ENCODE measurements at places on chromosomes 2 and 18.

DNA sequence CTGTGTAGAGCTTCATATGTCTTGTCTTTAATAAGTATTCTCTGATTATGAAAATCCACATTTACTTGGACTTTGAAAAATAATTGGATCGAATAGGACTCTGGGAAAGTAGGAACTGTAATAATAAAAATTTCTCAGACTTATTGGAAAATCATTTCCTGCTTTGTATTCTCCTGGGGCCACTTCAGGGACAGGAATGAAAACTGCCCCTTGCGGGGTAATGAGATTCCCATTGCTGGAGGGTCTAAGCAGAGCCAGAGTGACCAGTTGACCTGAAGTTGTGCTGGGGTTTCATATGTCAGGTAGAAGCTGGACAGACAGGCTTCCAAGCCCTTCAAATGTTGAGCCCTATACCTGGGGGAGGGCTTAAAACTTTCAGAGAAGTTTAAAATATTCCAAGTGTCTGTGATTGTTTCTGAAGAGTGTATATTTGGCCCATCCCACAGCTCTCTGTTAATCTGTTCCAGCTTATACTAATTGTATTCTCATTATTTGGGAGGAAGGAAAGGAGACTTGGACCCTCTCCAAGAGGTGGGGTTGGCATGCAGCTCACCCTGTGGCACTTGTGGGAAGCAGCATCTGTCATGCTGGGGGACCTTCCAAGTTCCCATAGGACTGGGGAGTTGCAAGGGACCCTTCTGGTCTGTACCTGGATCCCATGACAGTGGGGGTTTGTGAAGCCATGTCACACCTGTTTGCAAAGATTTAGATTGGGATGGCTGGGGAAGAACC is 268.7 kb upstream of the ATP5MC3 start:
- DNase-seq = no peak

DNA sequence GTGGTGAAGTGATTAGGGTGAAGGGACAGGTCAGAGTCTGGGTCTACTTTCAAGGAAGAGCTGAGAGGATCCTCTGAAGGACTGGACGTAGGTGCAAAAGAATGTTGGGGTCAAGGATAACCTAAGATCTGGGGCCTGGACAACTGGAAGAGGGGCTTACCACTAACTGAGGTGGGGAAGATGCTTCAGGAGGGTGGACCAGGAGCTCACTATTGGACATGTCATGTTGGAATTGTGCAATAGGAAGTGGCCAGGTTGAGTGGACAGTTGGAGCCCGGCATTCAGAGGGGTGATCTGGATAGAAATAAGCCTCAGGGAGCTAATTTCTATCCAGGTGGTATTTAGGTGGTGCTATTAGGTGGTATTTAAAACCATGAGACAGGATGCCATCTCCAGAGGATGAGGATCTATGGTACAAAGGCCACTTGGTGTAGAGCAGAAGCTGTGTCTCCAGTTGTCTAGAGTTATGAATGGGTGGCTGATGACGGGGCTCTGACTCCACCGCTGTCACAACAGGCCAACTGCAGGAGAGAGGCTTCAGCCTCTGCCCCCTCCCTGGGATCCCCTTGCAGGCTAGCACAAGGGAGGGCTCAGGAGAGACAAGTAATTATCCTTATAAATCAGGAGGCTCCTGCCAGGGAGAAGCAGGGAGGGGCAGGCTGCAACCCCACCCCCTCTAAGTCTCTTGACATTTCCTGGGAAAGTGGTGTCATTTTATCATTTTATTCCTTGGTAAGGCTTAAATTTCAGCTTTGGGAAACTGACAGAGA is 158.0 kb downstream of the SMAD7 start:
- DNase-seq = peak; percentile 28

- no peak for DNase-seq
Measured at GRCh38 chr2:181319286-181319685, 137.9 kb upstream of the ITGA4 start.

DNA sequence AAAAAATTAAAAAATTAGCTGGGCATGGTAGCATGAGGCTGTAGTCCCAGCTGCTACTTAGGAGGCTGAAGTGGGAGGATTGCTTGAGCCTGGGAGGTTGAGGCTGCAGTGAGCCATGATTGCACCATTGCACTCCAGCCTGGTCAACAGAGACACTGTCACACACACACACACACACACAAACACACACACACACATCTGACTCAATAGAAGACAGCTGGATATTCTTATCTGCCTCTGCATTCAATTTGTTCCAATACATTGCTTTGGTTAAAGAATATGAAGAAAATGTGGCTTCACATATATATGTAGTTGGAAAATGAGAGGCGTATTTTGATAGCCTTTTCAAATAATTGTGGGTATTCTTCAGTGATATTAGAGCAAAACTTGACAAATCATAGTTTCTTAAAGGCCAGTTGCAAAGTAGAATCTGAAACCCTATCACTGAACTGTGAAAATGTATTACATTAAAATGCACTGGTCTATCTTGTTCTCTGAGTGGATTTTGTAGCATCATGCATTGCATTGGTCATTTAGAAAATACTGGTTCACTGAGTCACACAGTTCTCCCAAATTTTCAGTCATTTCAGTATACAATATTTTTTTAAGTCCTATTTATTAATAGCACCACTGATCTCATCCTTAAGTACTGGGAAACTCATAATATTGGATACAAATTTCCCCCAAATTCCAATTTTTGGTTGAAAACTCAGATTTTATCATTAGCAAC is 140.9 kb downstream of the MCFD2 start:
- no peak for DNase-seq

- peak; percentile 92 for DNase-seq
Measured at GRCh38 chr18:48750485-48751175, 200.1 kb downstream of the SMAD7 start.

DNA sequence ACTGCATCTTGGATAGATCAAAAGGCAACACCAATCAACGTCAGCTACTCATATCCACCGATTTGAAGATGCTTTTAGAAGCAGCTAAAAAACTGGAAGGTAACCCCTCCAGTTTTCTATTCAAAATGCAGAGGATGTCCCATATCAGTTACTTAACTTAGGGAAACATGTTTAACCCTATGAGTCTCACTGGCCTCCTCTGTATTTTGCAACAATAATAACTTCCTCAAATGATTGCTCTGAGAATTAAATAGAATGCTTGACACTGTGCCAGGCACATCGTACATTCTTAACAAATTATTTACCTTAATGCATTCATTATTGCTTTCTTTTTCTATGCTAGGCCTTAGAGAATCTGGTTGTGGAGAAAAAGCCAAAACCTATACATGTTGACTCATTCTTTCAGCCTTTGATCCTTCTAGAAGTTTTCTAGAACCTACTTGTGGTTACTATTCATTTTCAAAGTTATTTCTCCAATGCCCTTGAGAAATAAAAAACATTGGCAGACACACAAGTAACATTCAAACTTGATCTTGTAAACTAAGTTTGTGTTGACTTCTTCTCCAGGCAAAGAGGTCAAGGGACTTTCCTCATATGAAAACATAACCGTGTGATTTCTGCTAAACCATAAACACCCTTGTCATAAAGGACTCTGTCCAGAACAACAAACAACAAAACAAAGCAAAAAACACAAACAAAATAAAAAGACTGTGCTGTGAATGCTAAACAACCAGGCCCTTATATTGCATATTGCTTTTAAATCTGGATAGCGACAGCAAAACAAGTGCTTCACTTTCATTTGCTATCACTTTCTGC is 4.6 kb downstream of the DOCK10 start:
- no peak for DNase-seq
